Putamen (tissue), 1 donor: ENCODE measurements at places on chromosomes 6 and 20.

- no peak for DNase-seq
Measured at GRCh38 chr20:53911301-53911700, 159.1 kb downstream of the BCAS1 start.

GRCh38 chr6:98937351-98937750, 10.4 kb downstream of the FBXL4 start:
- DNase-seq, result no peak

DNA sequence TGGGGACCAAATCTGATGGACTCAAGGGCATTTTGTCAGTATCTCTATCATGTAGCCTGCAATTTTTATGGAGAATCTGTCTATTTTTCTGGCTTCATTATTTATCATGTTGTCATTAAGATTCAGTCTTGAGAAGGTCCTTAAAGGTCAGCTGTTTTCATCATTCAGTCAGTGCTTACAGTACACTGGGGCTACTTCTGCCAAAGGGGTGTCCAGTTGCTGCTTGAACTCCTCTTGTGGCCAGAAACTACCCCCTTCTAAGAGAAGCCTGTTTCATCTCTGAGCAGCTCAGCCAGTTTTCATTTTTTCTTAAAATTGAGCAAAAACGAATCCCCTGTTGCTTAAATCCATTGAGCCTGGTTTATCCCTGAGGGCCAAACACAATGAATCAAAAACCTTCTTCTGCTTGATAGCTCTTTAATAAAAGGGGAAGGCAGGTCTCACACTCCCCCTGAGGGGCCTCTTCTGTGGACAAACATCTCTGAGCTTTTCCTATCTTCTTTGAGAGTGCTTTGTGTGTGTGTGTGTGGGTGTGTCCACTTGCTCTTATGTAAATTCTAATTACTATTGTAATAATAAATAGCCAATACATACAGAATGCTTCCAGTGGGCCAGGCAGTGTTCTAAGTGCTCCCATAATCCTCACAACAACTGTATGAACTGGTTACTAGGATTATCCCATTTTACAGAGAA, 172.2 kb downstream of the PLCB1 start:
- DNase-seq, result no peak

DNA sequence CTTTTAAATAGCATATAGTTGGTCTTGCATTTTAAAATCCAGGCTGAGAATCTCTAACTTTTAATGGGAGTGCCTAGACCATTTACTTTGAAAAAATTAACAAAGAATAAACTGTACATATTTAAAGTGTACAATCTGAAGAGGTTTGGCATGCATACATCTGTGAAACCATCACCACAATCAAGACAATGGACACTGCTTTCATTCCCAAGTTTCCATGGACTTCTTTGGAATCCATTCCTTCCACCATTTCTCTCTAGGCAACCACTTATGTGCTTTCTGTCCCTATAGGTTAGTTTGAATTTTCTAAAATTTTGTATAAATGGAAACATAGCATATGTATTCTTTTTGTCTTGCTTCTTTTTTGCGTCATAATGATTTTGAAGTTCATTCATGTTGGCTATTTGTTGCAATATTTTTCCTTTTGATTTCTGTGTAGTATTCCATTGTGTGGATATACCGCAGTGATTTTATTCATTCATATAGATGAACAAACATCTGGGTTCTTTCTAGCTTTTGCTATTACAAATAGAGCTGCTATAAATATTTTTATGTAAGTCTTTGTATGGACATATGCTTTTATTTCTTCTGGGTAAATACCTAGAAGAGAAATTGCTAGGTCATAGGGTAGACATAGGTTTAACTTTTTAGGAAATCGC, 50.9 kb downstream of the NEDD9 start:
- no peak for DNase-seq

- DNase-seq, result no peak
Measured at GRCh38 chr20:53890443-53891305, 179.7 kb downstream of the BCAS1 start.
